CD8-positive, alpha-beta T cell (primary cell): ENCODE measurements at places on chromosomes 1 and 21.

DNA sequence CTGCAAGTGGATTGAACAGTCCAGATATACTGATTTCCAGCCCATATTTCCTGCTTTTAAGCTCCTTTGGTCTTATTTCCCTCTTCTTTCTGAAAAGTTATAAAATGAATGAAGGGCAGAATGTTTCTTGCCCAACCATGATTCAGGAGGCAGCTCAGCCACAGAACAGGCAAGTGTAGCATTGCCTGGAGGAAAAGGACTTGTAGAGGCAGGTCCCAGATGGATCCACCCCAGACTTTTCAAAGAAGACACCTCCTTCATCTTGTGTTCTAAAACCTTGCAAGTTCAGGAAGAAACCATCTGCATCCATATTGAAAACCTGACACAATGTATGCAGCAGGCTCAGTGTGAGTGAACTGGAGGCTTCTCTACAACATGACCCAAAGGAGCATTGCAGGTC lies at the start of gene CLCA2:
CLCA2 (plus strand) TSS at position 299 of the 400 bp plus-strand sequence; CDS start at position 376, 77 bp downstream.
- no peak for DNase-seq

DNA sequence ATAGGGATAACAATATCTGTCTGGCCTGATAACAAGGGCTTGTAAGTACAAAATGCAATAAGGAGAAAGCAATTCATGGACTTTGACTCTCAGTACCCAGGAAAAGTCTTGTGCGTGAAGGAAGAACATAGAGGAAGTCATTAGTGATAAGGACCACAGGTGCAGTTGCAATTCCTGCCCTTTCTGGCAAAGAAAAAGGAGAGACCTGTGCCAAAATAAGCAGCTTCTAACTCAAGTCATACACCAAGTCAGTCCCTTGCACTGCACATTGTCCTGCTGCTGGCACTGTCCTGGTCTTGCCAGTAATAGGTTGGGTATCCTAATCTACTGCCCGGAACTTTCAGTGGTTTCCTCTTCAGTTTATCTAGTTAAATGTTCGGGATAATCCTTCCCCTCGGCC lies 14.8 kb upstream of the SOD1 start:
- DNase-seq: no peak

GRCh38 chr1:104630567-104631149 lies 881.0 kb downstream of the AMY1C start:
- no peak for DNase-seq

DNA sequence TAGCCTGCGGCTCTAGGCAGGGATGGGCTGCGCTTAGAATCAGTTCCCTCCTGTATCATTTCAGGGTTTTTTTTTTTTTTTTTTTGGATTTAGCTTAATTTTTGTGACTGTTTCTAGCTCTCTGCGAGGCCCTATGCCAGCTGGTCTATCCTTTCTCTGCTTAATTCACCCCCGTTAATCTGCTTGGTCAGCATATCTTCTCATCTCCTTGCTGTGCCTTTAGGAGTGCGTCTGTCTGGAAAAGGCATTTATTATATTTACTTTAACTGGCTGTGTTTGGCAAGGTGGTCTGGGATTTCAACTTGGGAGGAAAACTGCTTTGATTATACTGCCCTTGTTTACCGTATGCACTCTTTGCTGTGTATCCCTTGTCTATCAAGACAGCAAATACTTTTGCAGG lies 184.8 kb upstream of the KIAA0040 start:
- DNase-seq: no peak

- no peak for DNase-seq
These were observed 22.8 kb upstream of the LYPLAL1 start for GRCh38 chr1:219150913-219151312.

DNA sequence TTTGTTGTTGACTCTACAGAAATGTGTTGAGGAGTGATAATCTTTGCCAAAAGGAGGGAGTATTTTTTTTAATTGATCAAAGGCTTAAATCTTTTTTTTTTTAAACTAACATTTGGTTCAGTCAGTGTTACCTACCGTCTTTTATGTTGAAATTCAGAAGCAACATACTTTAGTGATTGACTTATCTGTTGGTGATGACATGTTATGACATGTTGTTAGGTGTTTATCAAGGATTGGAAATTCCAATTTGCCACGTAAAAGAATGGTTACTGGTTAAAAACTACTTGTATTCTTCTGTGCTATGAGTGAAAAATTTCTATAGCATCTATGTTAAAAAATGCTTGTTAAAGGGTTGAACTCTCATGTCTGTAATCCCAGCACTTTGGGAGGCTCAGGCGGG lies 61.2 kb downstream of the DNM3 start:
- DNase-seq: no peak

DNA sequence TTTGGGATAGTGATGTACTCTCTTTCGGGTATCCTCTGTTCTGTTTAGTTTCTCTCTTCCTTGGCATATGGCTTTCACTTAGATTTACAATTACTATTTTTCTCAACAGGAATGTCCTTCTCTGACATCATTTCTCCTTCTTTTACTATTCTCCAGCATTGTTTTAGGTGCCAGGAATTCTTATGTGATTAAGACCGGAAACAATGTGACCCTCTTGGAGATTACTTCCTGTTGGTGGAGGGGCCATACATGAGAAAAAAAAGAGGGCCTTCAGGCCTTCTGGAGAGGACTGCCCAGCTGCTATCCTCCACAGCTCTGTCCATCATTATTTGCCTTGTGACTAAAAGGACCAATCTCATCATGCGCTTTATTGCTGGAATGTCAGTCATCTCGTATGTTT lies 50.4 kb upstream of the ADAMTS5 start:
- no peak for DNase-seq

GRCh38 chr1:242146652-242147051 lies 147.8 kb upstream of the MAP1LC3C start:
- DNase-seq: no peak

- no peak for DNase-seq
These were observed 644.2 kb upstream of the PLXNA2 start for GRCh38 chr1:208888376-208888775.

GRCh38 chr1:172824209-172824608 lies 165.3 kb downstream of the FASLG start:
- DNase-seq: no peak
